ENCODE measurements at places on chromosomes 16 and 17. TPM values are rescaled to one million over a fixed set of nuclear protein-coding genes. Genes with fewer than 3 reads are reported as not detected.
A peak's percentile ranks its signal among the peaks of the same experiment; 100 is the strongest.

DNA sequence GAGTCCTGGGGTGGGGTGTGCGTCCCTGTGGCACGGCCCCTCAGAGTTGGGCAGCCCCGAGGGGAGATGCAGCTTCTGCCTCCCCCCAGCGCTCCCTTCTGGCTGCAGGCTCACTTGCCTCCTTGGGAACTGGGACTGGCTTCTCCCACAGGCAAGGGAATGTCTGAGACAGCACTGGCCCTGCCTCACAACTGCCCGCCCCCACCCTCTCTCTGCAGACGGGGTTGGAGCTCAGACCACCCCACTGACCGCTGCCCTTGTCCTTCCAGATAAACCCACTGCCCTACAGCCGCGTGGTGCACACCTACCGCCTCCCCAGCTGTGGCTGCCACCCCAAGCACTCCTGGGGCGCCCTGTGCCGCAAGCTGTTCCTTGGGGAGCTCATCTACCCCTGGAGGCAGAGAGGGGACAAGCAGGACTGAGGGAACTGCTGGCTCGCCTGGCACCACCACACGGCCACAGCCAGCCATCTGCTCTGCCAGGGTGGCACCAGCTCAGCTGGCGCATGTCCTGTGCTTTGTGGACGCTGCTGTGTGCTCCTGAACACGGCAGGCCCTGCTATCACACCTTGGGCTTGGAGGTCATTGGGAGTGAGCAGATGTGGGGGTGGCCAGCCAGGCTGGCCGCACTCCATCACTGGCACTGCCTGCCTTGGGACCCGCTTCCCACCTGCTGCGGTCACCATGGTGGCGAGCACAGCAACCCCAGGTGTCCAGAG is 7.1 kb upstream of the RAB40C start:
- no peak for DNase-seq
- no peaks in the 10 kb centered on the region for H3K27me3 ChIP-seq
- peaks cover 2% of the 10 kb centered on the region for H3K36me3 ChIP-seq
- H3K27ac ChIP-seq, result no peak overlapping the region

DNA sequence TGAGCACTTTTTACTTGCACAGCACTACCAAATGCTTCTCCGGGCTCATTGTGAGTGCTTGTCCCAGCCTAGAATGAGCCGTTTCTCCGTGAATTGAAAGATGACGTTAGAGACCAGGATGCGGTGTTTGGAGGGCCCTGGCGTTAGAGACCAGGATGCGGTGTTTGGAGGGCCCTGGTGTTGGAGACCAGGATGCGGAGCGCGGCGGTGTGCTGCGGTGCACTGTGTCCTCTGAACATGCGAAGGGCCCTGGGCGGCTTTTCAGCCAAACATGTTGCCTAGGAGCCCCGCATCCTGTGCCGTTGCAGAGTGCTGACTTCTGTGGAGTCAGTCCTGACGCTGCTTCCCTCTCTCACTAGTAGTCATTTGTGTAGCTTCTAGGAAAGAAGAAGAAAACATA is 42.7 kb downstream of the BANP start:
- no peak overlapping the region for H3K4me3 ChIP-seq
- no peak for DNase-seq
- no peaks in the 10 kb centered on the region for H3K27me3 ChIP-seq
- peaks cover 30% of the 10 kb centered on the region for H3K36me3 ChIP-seq
- H3K27ac ChIP-seq, result no peak overlapping the region

DNA sequence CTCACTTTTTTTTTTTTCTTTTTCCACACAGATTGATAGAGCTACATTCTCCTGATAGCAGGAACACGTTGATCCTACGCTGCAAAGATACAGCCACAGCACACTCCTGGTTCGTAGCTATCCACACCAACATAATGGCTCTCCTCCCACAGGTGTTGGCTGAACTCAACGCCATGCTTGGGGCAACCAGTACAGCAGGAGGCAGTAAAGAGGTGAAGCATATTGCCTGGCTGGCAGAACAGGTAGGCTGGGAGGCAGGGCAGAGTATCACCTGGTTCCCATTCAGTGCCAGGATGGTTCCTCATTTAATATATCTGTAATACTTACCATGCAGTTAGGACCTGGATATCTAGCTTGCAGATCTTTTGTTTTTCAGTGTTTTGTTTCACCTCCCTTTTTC is 51.1 kb upstream of the VPS4A start:
- H3K27me3 ChIP-seq, result no peaks in the 10 kb centered on the region
- peaks cover 10% of the 10 kb centered on the region for H3K36me3 ChIP-seq
- DNase-seq, result no peak
- H3K4me3 ChIP-seq, result no peak overlapping the region
- H3K27ac ChIP-seq, result no peak overlapping the region

DNA sequence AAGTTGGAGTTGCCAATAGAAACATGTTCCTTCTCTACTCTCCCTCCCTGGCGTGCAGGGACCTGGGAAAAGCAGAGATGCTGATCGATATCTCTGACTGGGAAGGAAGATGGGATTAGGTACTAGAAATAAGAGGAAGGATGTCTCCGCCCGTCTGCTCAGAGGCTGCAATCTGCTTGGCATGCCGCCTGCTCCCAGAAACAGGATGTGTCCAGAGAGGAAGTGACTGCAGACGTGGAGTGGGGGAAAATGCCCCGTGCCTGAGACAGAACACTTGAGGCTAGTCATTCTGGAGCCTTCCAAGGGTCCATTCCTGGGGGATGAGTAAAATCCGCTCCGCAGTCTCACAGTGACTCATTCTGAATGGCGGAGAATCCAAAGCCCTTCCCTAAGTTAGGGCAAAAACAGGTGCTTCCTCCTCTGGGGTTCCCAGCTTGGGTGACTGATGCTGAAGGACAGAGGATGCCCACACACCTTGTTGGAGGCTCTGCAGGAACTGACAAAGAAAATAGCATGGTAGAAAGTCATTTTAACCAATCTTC is 45.0 kb upstream of the SMURF2 start:
- no peaks in the 10 kb centered on the region for H3K27me3 ChIP-seq
- peak overlapping the region; percentile 8 for H3K27ac ChIP-seq
- H3K4me3 ChIP-seq, result no peak overlapping the region
- H3K36me3 ChIP-seq, result peaks cover 2% of the 10 kb centered on the region
- DNase-seq, result no peak

- H3K36me3 ChIP-seq, result no peaks in the 10 kb centered on the region
- peaks cover 33% of the 10 kb centered on the region for H3K27me3 ChIP-seq
- H3K4me1 ChIP-seq, result no peaks in the 10 kb centered on the region
- peak; percentile 70 for DNase-seq
Observed at GRCh38 chr17:34420254-34420766, 57.3 kb upstream of the CCL1 start.

DNA sequence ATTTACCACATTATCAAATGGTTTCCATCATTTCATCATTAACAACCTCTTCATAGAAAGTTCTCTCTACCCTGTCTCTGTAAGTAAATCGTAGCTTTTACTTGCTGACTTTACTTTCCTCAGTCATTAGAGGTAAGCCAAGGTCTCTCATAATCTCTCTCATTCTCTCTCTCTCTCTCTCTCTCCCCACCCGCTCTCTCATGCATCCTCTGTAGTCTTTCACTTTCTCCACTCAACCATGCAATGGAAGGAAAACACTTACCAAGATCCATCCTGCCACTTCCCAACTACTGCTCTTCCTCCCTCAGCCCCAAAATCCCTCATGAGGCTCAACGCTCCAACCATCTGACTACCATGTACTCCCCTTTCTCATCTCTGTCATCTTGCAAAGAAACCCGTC is 6.1 kb downstream of the CEP112 start:
- no peak overlapping the region for H3K27ac ChIP-seq
- no peak for DNase-seq
- H3K4me3 ChIP-seq, result no peak overlapping the region

DNA sequence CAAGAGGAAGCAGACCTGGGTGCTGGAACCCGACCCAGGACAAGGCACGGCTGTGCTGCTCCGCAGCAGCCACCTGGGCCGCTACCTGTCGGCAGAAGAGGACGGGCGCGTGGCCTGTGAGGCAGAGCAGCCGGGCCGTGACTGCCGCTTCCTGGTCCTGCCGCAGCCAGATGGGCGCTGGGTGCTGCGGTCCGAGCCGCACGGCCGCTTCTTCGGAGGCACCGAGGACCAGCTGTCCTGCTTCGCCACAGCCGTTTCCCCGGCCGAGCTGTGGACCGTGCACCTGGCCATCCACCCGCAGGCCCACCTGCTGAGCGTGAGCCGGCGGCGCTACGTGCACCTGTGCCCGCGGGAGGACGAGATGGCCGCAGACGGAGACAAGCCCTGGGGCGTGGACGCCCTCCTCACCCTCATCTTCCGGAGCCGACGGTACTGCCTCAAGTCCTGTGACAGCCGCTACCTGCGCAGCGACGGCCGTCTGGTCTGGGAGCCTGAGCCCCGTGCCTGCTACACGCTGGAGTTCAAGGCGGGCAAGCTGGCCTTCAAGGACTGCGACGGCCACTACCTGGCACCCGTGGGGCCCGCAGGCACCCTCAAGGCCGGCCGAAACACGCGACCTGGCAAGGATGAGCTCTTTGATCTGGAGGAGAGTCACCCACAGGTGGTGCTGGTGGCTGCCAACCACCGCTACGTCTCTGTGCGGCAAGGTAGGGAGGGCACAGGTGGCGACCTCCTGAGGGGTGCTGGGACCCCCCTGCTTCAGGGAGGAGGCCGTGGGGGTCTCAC is 667 bp downstream of the FSCN2 start:
- no peaks in the 10 kb centered on the region for H3K36me3 ChIP-seq
- H3K4me1 ChIP-seq, result peaks cover 4% of the 10 kb centered on the region
- no peaks in the 10 kb centered on the region for H3K27me3 ChIP-seq
- no peak overlapping the region for H3K27ac ChIP-seq
- no peak overlapping the region for H3K4me3 ChIP-seq

- H3K36me3 ChIP-seq, result peaks cover 2% of the 10 kb centered on the region
- H3K4me1 ChIP-seq, result no peaks in the 10 kb centered on the region
- H3K27me3 ChIP-seq, result no peaks in the 10 kb centered on the region
- H3K4me3 ChIP-seq, result no peak overlapping the region
Observed at GRCh38 chr16:58665200-58665599, 19.4 kb downstream of the SLC38A7 start.

GRCh38 chr16:49590166-49590871 is 216.7 kb downstream of the C16orf78 start:
- H3K36me3 ChIP-seq, result no peaks in the 10 kb centered on the region
- peaks cover 16% of the 10 kb centered on the region for H3K27me3 ChIP-seq
- H3K4me1 ChIP-seq, result no peaks in the 10 kb centered on the region
- H3K4me3 ChIP-seq, result no peak overlapping the region

DNA sequence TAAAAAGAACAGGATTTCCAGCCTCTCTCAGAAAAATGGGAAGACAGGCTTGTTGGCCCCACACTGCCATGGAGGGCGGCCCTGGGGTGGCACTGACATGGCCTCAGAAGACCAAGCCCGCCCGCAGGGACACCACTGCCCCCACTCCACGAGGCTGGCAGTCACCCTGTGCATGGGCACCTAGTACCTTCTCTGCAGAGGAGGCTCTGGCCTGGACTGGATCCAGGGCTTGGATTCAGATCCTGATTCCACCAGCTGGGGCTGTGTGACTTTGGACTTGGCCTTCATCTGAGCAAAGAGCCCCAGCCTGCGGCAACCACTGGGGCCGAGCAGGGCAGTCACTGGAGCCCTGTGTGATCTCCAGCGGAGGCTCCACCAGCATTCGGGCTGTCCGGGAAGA is 16.8 kb upstream of the FASN start:
- DNase-seq, result no peak
- H3K27ac ChIP-seq, result no peak overlapping the region
- H3K4me1 ChIP-seq, result peaks cover 23% of the 10 kb centered on the region
- no peaks in the 10 kb centered on the region for H3K27me3 ChIP-seq

DNA sequence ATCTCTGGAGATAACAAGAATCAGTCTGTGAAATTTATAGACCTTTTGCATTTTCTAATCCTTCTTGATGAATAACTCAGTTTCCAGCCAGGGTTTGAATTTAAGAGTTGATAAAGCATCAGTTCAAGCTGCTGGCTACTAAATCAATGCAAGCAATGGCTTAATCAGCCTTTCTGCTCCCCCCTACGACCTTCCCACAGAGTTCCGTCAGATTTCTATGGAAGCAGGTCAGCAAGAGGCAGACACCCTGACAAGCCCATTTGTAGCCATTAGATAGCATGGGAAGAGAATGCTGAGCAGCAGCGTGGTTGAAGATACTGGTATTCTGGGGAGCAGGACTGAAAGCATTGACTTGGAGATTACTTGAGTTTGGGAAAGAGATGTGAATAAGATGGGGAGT is 868.1 kb downstream of the KCNJ2 start:
- H3K4me3 ChIP-seq, result no peak overlapping the region
- no peaks in the 10 kb centered on the region for H3K27me3 ChIP-seq
- H3K36me3 ChIP-seq, result no peaks in the 10 kb centered on the region
- no peaks in the 10 kb centered on the region for H3K4me1 ChIP-seq
- no peak for DNase-seq

DNA sequence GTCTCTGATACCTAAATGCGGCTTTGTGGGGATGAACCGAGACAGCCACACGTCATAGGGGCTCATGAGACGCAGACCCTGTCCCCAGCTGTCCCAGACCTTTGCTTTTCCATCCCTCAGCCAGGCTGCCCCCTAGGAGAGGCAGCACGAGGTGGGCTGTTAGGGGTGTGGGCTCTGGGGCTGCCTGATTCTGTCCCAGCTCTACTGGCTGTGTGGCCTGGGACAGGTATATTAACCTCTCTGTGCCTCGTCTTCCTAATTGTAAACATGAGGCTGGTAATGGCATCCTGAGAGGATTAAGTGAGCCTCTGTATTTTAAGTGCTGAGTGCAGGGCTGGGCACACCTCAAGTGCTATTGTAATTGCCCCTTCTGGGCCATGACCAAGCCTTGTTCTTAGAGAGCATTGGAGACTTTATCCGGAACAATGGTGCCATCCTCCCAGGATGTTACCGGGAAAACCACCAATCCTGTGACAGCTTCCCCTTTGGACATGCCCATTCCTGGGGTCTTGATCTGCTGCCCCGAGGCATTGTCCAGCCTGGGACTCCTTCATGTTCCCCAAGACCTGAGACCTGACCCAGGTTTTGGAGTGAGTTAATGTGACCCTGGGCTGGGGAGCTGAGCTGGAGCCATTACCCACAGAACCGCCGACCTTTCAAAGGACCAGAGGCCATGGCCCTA is 5.1 kb downstream of the ADGRG1 start:
- peaks cover 10% of the 10 kb centered on the region for H3K4me1 ChIP-seq
- H3K27me3 ChIP-seq, result peaks cover 23% of the 10 kb centered on the region
- H3K36me3 ChIP-seq, result no peaks in the 10 kb centered on the region
- H3K27ac ChIP-seq, result no peak overlapping the region

GRCh38 chr17:12514596-12514995 is 151.1 kb upstream of the MYOCD start:
- no peak overlapping the region for H3K4me3 ChIP-seq
- no peaks in the 10 kb centered on the region for H3K36me3 ChIP-seq
- no peaks in the 10 kb centered on the region for H3K4me1 ChIP-seq
- no peak for DNase-seq
- H3K27ac ChIP-seq, result no peak overlapping the region

DNA sequence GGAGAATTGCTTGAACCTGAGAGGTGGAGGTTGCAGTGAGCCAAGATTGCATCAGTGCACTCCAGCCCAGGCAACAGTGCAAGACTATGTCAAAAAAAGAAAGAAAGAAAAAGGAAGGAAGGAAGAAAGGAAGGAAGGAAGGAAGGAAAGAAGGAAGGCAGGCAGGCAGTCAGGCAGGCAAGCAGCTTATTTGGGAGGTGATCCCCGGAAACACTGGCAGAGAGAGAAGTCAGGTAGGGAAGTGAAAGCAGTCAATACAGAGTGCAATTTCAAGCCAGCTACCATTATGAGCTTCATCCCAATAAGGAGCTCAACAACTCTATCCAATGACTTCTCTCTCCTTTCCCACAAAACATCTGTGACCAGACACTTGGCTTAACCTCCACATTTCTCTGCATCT is 83.0 kb upstream of the TBC1D3K start:
- peaks cover 11% of the 10 kb centered on the region for H3K4me1 ChIP-seq
- H3K36me3 ChIP-seq, result no peaks in the 10 kb centered on the region
- no peak overlapping the region for H3K27ac ChIP-seq
- no peak for DNase-seq
- H3K27me3 ChIP-seq, result peaks cover 13% of the 10 kb centered on the region

The CTF1 gene
- total RNA-seq, result 0.23 TPM

The INPP5K gene
- 37.6 TPM for total RNA-seq

The KRT32 gene
- not detected for total RNA-seq

The ASB16 gene
- total RNA-seq, result 0.42 TPM

The UNC119 gene
- total RNA-seq, result 48.1 TPM

Data from activated CD8-positive, alpha-beta T cell treated with anti-CD3 and anti-CD28 coated beads, Interleukin-2, amount 10 ng/mL, durations not matched to agents 7 days and 5 days (primary cell).